ENCODE measurements at places on chromosomes 16 and 17.
A peak's percentile ranks its signal among the peaks of the same experiment; 100 is the strongest.

GRCh38 chr17:40157973-40158372 lies 17.6 kb downstream of the CASC3 start:
- DNase-seq: no peak

DNA sequence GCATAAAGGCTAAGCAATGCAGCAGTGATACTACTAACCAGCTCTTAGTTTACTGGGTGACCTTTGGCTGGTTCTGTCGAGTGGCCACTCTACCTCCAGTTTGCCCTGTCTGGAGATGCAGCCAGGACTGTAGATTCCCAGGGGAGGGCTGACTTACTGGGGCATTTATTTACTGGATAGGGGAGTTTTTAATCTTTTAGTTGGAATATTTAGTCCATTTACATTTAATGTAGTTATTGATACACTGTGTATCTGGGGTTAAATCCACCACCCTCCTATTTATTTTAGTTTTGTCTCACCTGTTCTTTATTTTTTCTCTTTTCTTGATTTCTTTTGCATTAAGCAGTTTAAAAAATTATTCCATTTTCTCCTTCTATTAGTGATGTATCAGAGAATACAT lies 112.9 kb downstream of the RPTOR start:
- no peak for DNase-seq

DNA sequence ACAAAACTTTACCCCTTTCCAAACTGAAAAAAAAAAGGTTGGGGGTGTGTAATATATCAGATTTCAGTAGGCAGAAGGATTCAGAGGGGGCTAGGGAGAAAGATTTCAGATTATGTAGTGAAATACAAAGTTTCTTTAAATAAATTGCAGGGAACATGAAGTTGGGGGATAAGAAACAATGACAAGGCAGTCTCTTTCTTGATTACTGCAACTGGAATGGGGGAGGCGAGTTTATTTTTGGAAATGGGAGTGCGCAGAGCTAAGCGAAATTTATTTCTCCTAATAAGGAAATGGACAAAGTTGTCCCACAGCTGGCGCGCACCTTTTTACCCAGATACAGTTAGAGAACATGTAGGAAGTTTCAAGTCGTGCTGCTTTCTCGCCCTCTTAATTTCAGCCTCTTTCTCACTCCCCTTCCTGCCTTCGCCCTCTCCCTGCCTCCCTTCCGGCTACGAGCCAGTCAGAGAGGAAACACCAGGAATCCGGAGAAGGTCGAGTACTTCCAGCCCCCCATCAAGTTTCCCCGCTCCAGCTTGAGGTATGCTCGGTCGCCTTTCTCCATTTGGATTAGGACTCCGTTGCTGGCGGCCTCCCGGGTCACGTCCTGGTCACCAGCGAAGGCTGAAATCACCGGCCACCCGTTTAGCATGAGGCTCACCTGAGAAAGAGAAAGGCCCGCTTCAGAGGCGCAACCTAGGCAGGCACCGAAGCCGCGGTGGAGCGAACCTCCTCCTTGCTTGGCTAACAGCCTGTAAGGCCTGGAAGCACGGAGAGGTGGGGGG lies 2.5 kb downstream of the CBLN1 start:
- DNase-seq: no peak

DNA sequence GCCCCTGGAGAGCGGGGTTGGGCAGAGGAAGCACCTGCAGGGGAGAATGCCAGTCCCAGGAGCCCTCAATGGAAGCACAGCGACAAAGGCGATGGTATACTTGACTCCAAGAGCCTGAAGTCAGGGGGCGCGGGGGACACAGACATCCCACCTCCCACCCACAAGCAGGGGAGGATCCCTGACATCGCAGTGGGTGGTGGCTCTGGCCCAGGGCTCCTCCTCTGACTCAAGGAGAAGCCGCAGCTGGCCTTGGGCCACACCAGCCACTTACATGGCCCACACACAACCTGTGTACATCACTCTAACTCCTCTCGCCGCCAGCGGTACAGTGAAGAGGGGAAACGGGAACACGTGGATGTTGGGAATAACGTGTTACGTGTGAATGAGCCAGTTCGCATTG lies 44.3 kb downstream of the FZD2 start:
- DNase-seq: no peak

DNA sequence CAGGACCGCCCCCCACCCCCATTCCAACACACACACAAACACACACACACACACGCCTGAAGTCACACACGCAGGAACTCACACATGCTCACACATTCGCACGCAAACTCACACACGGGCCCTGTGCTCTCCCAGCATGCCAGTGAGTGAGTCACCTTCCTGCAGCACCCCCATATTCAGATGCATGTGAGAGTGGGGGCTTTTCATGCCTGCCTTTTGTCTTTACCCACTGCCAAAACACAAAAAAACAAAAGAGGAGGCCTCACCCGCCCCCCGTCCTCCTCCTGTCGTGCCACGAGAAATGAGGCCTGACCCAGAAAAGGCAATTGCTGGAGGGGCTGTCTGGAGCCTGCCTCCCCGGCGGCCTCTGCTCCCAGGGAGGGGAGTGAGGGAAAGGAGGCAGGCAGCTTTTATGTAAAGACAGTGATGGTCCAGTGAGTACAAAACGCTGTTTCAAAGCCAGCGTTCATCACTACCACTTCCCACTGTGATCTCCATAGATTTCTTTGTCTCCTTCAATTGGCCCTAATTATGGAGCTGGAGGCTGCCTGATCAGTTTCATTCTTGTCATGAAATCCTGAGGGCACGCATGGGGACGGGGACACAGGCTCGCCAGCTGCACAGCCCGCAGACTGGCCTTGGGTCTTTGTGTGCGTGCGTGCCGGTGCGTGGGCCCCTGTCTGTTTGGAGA lies 29.5 kb upstream of the GSE1 start:
- DNase-seq: no peak

DNA sequence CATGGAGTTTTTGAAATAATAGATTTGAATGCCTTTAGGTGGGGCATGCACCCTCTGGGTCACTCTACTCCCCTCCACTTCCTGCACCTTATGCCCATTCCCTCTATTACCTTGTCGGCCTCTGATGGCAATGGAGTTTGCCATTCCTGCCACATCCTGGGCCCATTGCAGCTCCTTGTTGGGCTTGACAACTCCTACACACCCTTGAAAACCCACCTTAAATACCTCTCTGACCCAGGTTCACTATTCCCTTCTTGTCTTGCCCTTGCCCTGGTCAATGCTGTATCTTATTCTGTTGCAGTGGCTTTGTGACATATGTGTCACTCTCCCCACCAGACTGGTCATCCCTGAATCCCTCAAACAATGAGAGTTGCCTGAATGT lies 2.4 kb downstream of the CCR7 start:
- DNase-seq: no peak

DNA sequence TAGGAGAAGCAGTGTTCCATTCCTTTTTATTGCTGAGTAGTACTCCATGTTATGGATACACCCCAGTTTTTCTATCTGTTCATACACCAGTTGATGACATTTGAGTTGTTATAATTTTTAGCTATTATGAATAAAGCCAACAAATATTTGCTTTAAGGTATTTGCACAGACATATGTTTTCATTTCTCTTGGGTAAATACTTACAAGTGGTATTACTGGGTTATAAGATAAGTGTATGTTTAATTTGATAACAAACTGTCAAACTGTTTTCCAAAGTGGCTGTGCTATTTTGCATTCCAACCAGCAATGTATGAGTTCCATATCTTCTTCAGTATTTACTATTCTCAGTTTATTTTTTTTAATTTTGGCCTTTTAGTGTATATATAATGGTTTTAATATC lies 27.7 kb upstream of the GFOD2 start:
- no peak for DNase-seq

DNA sequence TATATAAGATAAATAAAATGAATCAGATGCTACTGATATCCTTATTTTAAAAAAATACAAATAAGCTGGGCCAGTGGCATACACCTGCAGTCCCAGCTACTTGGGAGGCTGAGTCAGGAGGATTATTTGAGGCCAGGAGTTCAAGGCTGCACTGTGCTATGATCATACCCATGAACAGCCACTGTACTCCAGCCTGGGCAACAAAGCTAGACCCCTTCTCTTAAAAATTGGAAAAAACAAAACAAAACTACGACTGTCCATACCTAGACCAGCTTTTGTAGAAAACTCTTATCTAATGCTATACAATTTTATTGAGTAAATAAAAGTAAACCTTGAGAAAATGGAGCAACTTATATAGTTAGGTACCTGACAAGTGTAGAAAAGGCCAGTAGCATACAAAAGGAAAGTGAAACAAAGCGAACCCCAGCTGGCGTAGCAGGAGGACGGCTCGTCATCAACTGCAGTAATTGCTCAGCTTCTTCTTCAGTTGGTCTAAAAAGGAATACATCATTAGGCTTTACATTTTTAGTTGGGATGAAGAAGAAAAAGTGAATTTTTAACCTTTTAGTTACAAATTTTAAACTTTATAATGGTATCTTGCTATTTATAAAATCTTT lies 23.6 kb downstream of the INTS2 start:
- no peak for DNase-seq

- no peak for DNase-seq
These were observed 3.1 kb upstream of the SERPINF1 start for GRCh38 chr17:1758807-1759206.

GRCh38 chr17:46108550-46109110 lies 84.6 kb downstream of the KANSL1 start:
- no peak for DNase-seq

GRCh38 chr17:57987581-57988300 lies at the start of gene VEZF1:
Gene VEZF1 (minus strand): TSS chr17:57988254. CDS start chr17:57988111, 143 bp downstream.
- peak; percentile 73 for DNase-seq

DNA sequence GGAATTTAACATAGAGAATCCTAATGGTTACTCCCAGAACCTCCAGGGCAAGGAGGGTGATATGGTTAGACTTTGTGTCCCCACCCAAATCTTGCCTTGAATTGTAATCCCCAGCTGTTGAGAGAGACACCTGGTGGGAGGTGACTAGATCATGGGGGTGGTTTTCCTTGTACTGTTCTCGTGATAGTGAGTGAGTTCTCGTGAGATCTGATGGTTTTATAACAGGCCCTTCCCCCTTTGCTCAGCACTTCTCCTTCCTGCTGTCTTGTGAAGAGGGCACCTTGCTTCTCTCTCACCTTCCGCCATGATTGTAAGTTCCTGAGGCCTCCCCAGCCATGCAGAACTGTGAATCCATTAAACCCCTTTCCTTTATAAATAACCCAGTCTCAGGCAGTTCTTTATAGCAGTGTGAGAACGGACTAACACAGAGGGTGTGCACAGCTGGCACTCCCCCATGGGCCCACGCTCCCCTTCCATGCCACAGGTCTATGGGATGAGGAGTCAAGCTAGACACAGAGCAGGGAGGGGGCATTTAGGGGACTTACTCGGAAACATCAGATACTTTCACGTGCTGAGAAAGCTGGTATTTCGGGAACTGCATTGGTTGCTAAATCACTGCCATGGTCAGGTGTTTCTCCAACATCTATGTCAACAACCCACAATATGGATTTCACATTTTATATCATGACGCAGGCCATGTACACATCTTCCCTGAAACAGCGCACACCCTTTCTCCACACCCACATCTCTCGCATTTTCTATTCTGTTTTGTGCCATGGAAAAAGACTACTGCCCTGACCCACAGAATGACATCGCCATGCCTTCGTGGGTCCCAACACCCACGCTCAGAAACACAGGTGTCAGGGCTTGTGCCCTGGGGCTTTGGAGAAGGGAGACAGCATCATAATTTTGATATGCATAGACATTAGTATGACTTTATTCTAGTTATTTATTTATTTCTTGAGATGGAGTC lies 199.1 kb upstream of the GSE1 start:
- no peak for DNase-seq

GRCh38 chr16:85430523-85431421 lies 182.3 kb upstream of the GSE1 start:
- no peak for DNase-seq

- DNase-seq: peak; percentile 72
These were observed 23.1 kb downstream of the CREBBP start for GRCh38 chr16:3857189-3858043.

DNA sequence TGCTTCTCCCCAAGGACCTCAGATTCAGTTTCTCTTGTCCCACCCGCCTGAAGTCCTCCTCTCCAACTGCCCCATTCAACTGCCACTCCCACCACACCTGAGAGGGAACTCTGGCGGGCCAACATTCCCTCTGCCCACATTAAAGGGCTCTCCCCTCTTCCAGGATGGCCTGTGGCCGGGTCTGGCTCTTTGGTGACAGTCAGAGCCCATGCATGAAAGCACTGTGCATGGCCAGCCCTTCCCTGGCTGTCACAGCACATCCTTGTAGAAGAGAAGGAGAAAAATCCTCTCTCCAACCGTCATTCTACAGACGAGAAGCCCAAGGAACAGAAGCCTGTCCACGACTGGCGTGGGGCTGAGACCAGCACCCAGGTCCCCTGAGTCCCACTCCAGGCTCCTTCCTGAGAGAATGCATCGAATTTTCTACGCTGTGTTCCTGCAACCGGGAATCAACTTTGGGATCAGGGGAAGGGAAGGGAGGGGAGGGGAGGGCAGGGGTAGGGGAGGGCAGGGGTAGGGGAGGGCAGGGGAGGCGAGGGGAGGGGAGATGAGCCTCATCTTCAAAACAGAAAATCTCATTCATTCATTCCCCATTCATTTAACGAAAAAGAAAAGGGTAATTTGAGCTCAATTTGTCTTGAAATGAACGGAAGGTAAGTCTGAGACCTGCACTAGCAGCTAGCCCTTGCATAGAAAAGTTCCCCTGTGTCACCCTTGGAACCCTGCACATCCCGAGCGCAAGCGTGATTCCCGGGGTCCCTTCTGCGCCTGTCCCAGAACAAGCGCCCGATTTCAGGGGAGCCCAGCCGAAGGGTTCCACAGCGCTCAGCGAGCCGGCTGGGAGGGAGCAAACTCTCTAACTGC lies at the start of gene ABCC12:
ABCC12 (minus strand) TSS at position 68 of the 864 bp plus-strand sequence. CDS start 9,569 bp downstream, outside the sequence.
- no peak for DNase-seq

GRCh38 chr17:49183801-49184200 lies 26.6 kb downstream of the GNGT2 start:
- no peak for DNase-seq

DNA sequence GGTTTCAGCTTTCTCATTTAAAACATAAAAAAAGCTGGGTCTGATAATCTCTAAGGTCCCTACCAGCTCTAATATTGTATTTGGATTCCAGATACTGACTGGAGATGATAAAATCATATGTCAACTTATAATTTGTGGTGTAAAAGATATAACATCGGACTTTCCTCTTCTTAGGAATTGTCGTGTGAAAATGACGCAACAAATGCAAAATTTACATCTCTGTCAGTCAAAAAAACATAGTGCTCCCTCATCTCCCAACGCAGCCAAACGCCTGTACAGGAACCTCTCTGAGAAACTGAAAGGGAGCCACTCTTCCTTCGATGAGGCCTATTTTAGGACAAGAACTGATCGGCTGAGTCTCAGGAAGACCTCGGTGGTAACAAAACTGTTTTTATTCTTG lies 197.3 kb downstream of the ANKFN1 start:
- no peak for DNase-seq

DNA sequence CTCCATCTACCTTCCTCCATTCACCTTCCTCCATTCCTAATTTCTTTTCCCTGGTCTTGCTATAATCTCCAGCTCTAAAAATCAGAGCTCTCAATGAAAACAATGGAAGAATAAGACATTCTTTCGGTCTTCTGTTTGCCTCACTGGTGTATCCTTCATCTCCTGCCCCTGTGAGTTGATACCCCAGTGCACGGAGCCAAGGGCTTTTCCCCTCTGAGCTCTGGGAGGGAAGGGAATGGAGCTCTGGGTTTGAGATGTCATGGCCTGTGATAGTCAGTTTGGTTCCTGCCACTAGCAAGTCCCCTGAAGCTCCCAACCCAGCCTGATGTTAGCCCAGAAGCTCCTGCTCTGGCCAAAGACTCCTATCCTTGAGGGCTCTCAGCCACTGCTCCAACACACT lies 36.6 kb upstream of the DNAH9 start:
- no peak for DNase-seq

All from NCI-H226 (cell line).